HCT116 (cell line): ENCODE measurements at places on chromosomes 7 and 10.

DNA sequence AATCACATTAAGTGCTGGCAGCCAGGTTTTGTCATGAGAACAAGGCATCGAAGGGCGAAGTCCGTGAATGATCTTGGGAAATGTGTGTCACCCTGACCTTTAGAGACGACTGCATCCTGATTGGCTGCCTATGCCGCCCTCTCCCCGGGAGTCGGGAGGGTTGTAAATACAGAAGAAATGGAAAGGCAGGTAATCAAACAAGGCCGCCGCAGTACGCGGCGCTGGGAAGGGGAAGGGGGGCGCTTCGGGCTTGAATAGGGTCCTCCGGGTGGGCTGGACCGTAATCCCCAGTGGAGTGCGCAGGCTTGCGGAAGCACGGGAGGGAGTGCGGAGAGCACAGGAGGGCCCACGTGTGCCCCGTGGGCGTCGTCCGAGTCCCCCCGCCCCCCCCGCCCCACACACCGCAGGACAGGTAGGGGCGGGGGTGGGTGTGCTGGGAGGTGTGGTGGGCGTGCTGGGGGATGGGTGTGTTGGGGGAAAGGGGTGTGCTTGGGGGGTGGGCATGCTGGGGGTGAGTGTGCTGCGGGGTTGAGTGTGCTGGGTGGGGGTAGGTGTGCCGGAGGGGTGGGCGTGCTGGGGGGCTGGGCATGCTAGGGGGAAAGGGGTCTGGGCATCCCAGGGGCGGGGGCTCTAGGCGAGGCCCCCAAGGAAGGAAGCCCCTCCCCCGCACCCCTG is 169.4 kb downstream of the ARHGAP12 start:
- DNase-seq: peak; percentile 85

DNA sequence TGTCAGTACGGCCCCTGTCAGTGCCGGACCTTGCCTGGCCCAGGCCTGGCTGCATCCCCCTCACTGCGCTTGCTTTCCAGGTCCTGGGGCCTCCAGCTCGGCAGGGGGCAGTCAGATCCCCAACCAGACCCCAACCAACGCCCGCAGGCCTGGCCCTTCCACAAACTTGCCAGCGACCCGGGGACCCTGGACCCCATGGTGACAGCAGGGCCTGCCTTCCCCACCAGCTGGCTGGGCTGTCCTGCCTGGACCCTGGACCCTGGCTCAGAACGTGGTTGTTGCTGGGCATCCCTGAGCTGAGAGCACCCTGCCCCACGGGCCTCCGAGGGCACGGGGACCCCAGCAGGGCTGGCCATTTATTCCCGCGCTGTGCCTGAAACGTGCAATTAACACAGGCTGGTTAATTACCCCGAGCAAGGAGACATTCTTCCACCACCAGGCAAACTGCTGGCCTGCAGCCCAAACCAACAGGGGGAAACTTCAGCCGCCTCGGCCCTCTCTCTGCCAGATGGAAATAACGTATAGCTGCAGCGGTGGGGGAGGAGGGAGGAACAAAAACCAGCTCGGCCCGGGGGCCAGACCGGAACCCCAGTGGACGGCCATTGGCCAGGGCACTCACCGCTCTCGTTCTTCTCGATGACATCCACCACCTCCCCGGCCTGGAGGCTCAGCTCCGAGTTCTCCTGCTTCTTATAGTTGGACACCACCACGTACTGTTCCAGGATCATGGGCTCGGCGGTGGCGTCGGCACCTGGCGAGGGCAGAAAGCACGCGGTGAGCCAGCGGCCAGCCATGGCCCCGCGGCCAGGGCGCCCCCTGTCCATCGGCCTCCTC is 167.1 kb downstream of the NEURL1 start:
- DNase-seq: no peak

DNA sequence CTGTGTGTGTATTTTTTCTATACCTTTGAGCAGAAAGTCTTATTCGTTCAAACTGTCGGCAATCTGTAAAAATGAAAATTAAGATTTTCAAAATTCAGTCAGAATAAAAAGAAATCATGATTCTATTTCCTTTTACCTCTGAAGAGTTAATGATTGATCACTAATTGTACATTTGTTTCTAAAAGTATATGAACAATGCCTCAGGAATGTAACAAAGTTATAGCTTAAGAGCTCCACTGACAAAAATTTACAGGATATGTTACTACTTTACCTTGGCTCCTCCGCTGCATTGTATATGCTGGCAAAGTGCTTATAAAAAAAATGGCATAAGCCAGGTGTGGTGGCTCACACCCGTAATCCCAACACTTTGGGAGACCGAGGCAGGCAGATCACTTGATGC is 225.7 kb downstream of the VTI1A start:
- DNase-seq: no peak

DNA sequence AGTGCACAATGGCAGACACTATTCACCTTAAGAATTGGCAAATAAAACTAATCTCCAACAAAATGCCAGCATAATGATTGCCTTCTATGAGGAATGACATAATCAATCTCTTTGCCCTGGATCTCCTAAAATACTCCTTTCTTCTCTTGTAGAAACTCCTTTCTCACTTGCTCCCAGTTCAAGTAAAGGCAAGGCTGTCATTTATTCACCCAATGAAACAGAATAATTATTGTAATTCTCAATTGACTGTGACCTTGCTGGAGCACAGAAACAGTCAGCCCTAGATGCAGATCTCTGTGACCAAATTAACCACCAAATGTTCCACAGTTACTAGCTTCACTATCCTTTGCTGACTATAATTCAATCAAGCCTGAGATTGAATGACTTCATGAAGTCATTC is 99.3 kb downstream of the SEMA3C start:
- no peak for DNase-seq

DNA sequence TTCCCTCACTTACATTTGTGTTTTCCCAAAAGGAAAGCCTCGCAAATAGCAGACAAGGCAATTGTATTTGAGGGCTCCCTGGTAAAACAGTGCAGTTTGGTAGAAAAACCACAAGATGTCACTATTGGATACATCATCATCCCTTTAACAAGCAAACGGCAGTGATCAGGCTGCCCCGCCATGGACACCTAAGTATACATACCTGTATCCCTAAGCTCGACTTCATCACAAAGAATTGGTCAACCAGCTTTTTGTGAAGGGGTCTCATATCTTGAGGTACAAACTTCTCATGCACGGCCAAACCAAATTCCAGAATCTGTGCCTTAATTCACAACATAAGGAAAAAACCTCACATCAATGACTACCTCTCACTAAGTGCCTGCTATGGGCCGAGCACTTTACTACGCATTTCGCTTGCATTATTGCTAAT is 179.5 kb upstream of the IMMP2L start:
- DNase-seq: peak; percentile 75

- DNase-seq: no peak
These were observed 46.3 kb upstream of the NANOS1 start for GRCh38 chr10:118983263-118983662.

DNA sequence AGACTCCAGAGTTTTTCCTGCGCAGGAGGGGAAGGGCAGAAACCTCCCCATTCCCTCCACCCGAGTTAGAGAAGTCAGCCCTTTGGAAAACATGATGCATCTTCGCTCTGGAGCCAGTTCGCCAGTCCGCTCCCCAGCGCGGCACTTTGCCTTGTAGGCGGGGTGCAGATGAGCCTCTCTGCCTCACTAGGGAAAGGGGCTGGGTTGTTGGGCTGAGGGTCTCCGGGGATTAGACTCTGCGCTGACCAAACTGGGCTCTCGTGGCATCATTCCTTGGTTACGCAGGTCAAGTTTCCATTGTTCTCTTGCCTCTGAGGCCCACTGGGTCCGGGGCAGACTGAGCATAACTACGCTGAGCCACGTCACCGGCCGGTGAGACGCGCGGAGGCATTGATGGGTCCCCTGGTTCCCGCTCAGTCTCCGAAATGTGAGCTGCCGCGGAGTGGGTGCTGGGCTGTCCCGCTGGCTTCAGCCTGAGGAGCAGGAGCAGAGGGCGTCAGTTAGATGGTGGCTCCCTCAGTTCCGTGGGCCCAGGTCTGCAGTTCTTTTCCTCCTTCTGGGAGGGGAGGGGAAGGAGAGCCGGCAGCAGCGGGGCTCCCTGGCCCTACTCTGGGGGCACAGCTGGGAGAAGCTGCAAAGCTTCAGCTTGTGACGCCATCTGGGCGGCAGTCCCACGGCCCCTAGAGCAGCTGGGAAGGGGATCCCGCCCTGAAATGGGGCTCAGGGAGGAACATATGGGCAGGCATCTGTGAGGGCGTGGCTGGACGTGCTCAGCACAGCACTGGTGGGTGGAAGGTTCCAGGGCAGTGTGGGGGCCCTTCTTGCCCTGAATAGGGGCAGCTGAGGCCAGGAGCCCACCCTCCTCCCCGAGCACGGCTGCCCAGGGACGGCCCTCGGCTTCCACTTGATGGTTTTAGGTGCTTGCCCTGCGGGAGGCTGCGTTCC is 121.3 kb upstream of the BTBD16 start:
- DNase-seq: no peak

GRCh38 chr10:73117976-73118743 is 7.9 kb downstream of the NUDT13 start:
- peak; percentile 59 for DNase-seq

- no peak for DNase-seq
These were observed 69.8 kb upstream of the PRKCQ start for GRCh38 chr10:6649903-6650302.

DNA sequence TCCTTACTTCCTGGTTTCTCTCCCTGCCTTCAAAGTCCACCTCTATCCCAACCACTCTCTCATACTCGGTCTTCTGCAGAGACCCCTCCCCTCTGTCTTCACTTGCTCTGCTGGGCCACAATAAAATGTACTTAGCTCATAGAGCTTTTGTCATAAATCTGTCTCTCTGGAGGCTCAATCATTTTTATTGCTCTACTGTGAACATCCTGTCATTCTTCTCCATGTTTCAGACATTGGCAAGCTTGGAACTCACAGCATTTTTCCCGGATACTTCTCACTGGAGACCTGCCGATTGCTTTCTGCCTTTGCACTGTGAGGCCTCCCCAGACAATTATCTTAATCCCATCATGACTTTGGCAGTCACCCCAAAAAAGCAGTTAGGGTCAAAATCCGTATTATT is 192.3 kb upstream of the ZMIZ1 start:
- DNase-seq: no peak

GRCh38 chr10:32054094-32054493 is 2.1 kb downstream of the KIF5B start:
- DNase-seq: no peak

- DNase-seq: no peak
These were observed 7.6 kb downstream of the PSMA2 start for GRCh38 chr7:42924223-42924838.

GRCh38 chr10:17199351-17199804 is 2.1 kb downstream of the TRDMT1 start:
- no peak for DNase-seq

GRCh38 chr10:123519861-123520260 is 146.3 kb upstream of the GPR26 start:
- no peak for DNase-seq

GRCh38 chr7:72028267-72028666 is 383.9 kb downstream of the CALN1 start:
- no peak for DNase-seq
